ENCODE measurements at places on chromosomes 7 and 10. TPM values are rescaled to one million over a fixed set of nuclear protein-coding genes. Genes with fewer than 3 reads are reported as not detected.

CCL26 gene
- not detected for total RNA-seq

PIP gene
- total RNA-seq = not detected

CUBN gene
- 0.59 TPM for total RNA-seq

CYP2C19 gene
- total RNA-seq = not detected

Measured in activated CD8-positive, alpha-beta memory T cell treated with anti-CD3 and anti-CD28 coated beads for 36 hours (primary cell).